ENCODE measurements at places on chromosomes 3 and 15.

DNA sequence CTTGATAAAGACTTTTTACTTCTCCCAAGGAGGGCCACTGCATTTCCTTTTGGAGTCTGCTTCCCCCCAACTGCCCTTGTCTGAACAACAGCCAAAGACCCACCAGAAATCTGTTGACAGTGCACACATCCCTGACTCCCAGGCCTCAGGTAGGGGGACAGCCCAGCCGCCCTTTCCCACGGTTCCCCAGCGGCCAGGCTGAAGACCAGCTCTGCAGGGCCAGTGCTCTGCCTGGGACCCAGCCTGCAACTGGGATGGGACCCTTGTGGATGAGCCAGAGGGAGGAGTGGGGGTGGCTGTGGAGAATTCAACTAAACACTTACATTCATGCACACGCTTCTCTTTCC lies 8.1 kb upstream of the PRR23E start:
- no peak for DNase-seq

DNA sequence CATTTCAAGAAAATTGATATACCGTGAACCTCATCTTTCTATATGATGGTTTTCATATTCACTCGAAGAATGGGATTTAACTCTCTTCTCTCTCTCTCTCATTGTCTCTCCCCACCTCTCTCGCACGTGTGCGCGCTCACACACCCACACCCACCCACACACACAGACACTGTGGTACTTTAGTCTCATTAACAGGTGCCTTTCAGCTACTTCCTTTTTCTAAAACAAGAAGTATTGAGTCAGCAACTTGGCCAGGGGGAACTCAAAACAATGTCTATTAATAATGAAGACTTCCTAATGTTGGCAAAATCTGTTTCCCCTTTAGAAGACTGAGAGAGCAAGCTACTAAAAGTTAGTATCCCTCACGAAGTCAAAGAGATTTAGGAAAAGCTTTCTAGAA lies 150.7 kb downstream of the TMCO5A start:
- peak; percentile 31 for DNase-seq

GRCh38 chr3:16670191-16670590 lies 65.0 kb upstream of the DAZL start:
- no peak for DNase-seq

DNA sequence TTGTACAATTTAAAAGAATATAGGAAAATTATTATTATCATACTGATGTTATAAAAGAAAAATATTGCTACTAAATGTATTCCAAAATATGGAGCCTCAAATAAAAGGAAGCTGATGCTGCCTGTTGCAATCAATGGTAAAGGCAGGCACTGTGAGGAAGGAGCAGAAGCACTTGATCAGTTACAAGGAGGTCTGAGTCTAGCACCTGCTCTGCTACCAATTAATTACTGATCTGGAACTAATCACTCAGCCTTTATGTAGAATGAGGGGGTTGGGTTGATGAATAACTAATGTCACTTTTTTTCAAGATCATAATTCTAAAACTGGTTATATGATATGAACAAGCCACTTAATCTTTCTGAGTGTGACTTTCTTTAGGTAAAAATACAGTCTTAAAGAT lies 5.5 kb downstream of the ADGRG7 start:
- DNase-seq, result peak; percentile 15

- no peak for DNase-seq
Observed at GRCh38 chr3:179589143-179589542, 15.3 kb downstream of the MRPL47 start.

- DNase-seq, result no peak
Observed at GRCh38 chr3:20097015-20097414, 56.8 kb downstream of the KAT2B start.

DNA sequence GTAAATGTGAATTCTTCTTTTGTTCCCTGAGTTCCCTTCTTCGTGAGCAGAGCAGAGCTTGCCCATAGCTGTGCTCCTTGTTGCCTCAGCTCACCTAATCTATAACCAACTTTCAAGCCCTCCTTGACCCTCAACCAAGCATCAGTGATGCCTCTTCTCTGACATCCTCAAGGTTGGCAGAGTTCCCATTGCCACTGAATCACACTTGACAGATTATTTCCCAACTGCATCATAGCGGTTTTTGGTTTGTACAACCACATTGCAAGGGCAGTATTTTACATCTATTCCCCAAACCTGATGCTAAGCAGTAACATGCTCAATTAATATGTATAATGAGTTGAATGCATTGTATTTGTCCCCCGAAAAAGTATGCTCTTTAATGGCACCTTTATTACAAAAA lies 133.0 kb upstream of the SNTN start:
- DNase-seq, result no peak

DNA sequence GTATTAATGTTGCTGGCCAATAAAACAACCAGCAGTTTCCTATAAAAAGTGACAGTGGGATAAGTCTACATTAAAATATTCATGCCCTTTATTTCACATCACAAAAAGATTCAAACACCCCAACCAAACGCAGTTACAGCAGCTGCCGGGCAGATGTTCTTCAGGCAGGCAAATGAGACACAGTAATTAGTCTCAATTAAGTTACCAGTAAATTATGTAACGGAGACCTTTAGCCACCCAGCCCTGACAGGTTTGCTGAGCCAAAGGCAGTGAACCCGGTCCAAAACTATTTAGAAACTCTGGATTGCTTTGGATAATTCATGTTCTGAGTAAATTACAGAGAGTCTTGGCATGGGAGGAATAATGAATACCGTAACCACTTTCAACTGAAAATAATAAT lies 289.2 kb upstream of the LYSMD4 start:
- DNase-seq, result no peak

DNA sequence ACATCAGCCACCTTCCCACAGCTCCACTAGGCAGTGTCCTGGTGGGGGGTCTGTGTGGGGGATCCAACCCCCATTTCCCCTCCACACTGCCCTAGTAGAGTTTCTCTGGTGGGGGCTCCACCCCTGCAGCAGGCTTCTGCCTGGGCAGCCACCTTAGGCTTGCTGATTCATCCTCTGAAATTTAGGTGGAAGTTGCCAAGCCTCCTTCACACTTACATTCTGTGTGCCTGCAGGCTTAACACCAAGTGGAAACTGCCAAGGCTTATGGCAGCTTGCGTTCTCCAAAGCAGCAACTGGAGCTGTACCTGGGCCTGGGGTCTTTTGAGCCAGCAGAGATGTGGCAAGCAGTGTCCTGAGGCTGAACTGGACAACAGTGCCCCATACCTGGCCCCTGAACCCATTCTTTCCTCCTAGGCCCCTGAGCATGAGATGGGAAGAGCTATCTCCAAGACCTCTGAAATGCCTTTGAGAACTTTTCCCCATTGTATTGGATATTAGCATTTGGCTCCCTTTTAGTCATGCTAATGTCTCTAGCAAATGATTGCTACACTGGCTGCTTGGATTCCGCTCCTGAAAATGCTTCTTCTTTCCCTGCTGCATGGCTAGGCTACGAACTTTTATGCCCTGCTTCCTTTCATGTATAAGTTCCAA lies 32.5 kb downstream of the CPN2 start:
- no peak for DNase-seq

DNA sequence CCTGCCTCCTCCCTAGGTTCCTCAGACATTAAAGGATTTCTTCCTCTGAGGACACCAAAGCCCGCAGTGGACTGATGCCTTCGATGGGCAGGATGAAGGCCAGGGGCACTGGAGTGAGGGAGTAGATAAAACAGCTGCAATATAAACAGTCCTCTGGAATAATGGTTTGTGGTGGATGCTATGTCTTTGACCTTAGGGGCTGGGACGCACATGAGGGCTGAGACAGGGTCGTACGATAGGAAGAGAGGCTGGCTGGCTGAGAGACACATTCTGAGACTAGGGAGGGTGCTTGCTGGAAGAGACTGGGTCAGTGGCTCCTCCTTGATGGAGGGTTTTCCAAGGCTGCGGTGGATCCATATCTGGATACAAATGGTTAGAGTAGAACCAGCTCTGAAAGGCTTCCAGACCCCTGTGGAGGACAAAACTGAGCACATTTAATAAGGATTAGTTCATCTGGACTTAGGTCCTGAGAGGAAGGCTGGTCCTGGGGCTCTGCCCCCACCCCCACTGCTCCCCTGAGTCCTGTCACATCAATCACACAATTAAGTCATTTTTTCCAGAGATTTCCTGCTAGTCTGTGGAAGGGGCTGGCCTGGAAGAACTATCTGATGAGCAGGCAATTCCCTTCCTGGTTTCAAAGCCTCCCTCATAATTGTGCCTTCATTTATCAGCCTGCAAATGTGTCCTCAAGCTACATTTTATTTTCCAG lies 15.8 kb downstream of the TBC1D21 start:
- no peak for DNase-seq

DNA sequence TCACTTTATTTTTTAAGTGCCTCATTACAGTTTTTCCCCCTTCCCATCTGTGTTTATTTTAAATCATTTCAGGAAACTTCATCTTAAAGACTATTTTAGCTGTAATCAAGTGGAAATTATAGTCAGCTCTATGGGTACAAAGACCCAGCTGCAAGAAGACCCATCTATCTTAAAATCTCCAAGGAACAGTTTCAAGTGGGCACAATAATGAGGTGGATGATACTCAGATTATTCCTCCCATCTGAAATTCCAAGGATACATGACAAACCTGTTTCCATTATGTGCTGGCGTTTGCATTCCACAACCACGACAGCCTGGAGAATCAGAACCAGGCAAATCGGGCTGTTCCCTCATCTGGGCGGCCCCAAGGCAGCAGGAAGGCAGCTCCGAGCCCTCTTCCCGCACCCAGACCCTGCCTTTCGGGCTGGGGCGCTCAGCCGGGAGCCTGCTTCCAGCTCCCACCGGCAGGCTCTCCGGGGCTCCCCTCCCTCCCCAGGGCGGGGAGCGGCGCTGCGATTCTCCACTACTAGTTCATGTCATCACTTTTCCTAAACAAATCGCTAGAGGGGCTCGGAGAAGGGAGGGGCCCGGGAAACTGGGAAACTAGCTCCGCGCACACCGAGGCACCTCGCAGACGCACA lies at the start of gene MGLL:
Gene MGLL, minus strand, starts transcription at position 475 of the 641 bp plus-strand sequence. Its CDS starts 197 bp downstream, at position 278.
- no peak for DNase-seq

DNA sequence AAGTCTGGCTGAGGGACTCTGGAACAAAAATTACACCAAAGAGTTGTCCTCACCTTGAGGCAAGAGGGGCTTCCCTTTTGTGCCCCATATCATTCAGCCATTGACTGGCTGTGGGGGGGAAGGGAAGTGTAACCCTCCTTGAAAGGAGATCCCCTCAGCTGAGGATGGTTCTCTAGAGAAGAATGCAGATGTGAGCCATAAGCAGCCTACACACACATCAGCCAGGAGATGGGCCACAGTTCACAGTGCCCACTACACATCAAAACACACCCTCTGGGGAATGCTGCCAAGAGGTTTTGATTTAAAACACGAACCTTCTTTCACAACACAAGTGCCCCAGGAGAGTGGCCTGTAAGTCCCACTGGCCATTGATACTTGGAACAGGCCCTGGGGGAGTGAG lies 231.2 kb upstream of the CTDSPL start:
- DNase-seq, result no peak

DNA sequence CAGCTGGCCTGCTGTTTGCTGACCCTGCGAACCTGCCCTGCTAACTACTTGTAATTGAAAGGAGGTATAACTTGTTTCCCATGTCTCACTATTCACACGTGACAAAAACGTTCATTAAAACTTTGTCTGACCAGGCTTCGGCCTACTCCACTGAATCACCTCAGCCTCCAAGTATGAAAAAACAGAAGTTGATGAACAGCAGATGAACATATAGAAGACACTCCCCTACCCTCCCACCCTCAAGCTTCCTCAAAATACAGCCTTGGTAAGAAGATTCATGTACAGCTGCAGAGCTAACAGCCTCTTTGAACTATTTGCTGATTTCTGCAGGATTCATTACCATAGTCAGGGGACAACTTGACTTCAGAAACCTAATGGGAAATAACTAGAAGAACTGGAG lies 10.7 kb downstream of the RBM15B start:
- peak; percentile 36 for DNase-seq

- DNase-seq, result no peak
Observed at GRCh38 chr3:3627114-3627513, 172.1 kb upstream of the LRRN1 start.

- peak; percentile 47 for DNase-seq
Observed at GRCh38 chr3:20511863-20512505, 326.0 kb upstream of the SGO1 start.

DNA sequence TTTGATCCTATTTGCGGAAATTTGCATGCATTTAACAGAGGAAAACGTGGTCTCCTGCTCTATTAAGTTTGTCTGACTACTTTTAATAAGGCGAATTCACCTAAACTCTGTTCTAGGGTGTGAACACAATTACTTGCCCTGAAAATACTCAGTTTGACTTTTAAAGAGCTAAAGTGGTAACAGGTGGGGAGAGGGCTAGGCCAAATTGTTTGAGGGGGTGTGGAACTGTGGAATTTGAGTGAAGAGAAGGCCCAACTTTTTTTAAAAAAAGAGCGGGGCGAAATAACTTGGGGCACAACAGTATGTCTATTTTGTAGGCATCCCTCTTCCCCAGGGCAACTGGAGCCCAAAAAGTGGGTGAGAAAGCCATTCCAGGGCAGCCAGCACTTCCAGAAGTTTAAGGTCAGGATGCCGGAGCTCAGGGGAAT lies 580 bp upstream of the FXR1 start:
- no peak for DNase-seq

- DNase-seq, result no peak
Observed at GRCh38 chr3:137163241-137163871, 205.6 kb downstream of the IL20RB start.

- DNase-seq, result no peak
Observed at GRCh38 chr3:175433026-175433674, 574.0 kb downstream of the NAALADL2 start.

DNA sequence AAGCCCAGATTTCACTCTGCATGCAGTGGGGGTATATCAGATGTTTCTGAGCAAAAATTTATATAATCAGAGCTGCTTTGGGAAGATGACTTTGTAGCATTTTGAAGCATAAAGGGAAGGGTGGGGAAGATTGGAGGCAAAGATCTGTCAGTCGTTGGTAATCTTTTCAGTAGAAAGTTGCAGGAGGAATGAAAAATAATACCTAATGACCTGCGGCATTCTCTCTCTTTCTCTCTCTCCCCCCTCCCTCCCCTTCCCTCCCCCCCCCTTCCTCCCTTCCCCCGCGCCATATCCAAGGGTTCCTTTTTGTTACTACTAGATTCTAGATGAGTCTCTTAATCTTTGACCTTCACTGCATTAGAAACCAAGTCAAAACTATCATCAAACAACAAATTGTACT lies 1.5 kb upstream of the DMXL2 start:
- no peak for DNase-seq

DNA sequence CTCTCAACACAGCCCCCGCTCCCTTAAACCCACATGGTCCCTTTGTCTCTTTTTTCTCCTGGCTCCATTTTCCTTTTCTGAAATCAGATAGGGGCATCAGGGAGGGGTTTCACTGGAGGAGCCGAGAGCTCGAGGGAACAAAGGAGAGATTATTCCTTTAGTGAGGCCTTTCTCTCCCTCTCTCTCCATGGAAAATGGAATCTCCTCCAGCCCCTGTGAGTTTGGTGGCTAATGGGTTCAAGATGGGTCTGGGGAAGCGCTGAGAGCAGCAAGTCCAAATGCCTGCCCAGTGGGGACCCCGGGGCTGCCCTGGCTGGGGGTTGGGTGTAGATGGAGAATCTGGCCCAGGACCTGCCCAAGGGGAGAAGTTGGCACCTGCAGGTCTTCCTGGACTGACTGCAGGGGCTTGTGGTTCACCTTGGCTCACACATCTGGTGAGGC lies 56.8 kb downstream of the ITGA11 start:
- DNase-seq, result no peak

All from AML-193 (cell line).